ENCODE measurements at places on chromosomes 3 and 15. TPM values are rescaled to one million over a fixed set of nuclear protein-coding genes. Genes with fewer than 3 reads are reported as not detected.

DNA sequence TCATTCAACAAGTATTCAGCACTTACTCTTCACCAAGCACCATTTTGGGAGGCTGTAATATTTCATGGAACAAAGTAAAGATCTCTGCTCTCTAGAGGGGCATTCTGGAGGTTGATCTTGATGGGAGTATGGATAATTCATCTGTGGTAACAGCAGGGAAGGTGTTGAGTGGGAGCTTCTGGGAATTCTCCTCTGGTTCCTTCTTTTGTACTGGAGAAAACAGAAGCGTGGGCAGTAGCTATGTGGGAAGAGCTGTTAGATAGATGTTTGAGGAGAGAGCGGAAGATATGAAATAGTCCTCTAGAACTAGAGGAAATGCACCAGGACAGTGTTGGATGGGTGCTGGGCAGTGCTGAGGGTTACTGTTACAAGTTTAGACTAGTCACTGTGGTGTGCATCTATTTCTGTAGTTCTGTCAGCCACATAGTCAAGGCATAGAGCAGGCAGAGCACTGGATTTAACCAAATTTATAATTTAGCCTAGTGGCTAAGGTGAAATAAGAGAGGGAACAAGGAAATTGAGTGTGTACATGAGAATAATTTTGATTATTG, 9.6 kb downstream of the NMD3 start:
- no peak for ATAC-seq

DNA sequence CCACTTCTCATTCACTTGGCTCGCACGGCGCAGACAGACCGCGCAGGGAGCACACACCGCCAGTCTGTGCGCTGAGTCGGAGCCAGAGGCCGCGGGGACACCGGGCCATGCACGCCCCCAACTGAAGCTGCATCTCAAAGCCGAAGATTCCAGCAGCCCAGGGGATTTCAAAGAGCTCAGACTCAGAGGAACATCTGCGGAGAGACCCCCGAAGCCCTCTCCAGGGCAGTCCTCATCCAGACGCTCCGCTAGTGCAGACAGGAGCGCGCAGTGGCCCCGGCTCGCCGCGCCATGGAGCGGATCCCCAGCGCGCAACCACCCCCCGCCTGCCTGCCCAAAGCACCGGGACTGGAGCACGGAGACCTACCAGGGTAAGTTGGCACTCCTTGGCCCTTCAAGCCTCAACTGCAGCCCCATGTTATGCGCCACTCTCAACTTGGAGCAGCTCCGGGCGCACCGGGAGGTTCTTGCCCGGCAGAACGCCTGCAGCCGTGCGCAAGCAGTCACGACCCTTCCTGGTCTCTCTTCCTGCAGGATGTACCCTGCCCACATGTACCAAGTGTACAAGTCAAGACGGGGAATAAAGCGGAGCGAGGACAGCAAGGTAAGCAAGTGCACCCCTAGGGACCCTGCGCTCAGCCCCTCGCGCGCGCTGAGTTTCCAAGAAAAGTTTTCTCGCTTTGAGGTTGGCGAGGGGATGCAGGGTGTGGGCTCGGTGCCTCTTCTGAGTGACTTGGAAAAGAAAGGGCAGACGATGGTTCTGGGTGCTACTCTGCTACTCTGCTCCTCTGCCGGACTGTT, at the start of gene BHLHE40:
Gene BHLHE40, plus strand, starts transcription at position 10 of the 801 bp plus-strand sequence. Its CDS starts 282 bp downstream, at position 292.
- ATAC-seq: no peak

DNA sequence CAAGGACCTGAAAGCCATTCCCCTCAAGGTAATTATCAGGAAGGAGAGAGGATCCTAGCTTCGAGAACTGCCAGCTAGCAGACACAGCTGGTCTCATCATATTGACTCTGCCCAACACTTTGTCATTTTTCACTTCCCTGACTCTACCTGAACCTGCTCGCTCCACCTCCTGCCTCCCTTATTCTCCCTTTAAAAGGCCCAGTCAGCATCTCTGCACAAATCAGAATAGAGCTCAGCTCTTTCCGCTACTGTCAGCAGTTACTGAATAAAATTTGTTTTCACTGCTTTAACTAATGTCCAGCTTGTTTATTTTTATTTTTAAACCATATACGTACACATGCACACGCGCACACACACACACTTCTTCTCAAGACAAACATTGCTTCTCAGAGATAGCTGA, 57.2 kb upstream of the MCF2L2 start:
- no peak for ATAC-seq

Gene TUSC7
- 0.50 TPM for total RNA-seq

DNA sequence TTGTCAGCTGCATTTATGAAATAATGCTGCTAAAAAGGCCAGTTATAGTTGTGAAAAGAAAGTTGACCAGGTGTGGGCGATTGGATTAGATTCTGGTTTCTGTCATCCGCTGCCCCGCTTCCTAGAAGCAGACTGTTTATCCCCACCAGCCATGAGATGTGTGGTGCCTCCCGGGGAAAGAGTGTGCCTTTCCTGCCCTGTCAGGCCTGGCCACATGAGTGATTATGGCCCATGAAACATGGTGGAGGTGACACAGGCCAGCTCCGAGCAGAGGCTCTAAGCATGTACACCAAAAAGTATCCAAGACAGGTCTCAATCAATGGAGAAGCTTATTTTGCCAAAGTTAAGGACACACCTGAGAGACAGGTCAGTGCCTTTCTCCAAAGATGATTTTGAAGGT, 85.4 kb upstream of the ABHD2 start:
- no peak for ATAC-seq

DNA sequence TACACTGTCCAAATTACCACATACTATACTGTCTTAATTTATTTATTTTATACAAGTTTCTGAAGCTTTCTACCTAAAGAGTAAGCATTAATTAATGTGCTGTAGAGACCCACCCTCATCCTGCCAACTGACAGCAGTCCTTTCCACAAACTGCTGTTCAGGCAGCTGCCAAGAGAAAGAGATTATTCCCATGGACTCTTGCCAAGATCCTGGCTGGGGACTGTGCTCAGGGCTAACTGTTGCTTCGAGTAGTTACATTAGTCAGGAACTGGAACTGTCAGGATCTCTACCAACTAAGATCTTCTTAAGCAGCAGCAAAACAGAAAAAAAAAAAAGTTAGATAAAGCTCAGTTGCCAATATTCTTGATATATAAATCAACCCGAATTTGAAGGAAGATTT, 398.8 kb downstream of the MECOM start:
- ATAC-seq: peak; percentile 38

GRCh38 chr3:156685752-156686151, 11.4 kb downstream of the TIPARP start:
- no peak for ATAC-seq

- peak; percentile 77 for ATAC-seq
Measured at GRCh38 chr3:160006282-160007163, 17.9 kb downstream of the IL12A start.

- ATAC-seq: no peak
Measured at GRCh38 chr3:158121295-158121694, 11.4 kb downstream of the RSRC1 start.

DNA sequence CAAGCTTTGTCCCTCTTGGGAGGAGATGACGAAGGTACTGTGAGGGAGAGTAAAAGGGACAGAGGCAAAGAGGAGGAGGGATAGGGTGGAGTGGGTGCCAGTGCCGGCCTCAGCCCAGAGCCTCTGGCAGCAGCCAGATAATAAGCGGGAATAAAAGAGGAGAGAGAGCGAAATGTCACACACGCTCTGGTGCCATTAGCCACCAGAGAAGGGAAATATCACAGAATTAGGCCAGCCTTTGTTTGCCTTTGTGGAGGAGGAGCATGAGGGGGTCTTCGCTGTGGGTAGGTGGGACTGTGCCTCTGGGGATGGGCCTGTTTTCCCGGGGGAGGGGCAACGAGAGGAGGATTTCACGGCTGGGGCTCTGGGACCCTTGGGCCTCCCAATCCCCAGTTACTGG, 67.8 kb downstream of the LINGO1 start:
- no peak for ATAC-seq
